ENCODE measurements at places on chromosomes 3 and 15.

GRCh38 chr15:53591041-53591440 is 168.4 kb downstream of the WDR72 start:
- H3K27me3 ChIP-seq: no peaks in the 10 kb centered on the region
- H3K36me3 ChIP-seq: no peaks in the 10 kb centered on the region
- H3K4me1 ChIP-seq: peaks cover 4% of the 10 kb centered on the region
- no peak overlapping the region for H3K27ac ChIP-seq
- DNase-seq: no peak

- DNase-seq: no peak
- no peaks in the 10 kb centered on the region for H3K27me3 ChIP-seq
- H3K4me3 ChIP-seq: no peak overlapping the region
- no peak overlapping the region for H3K27ac ChIP-seq
- no peaks in the 10 kb centered on the region for H3K36me3 ChIP-seq
- H3K4me1 ChIP-seq: peaks cover 11% of the 10 kb centered on the region
These were observed 17.9 kb downstream of the LPP start for GRCh38 chr3:188171682-188172467.

- H3K4me3 ChIP-seq: no peak overlapping the region
- DNase-seq: no peak
- no peaks in the 10 kb centered on the region for H3K36me3 ChIP-seq
- no peaks in the 10 kb centered on the region for H3K27me3 ChIP-seq
- no peak overlapping the region for H3K27ac ChIP-seq
These were observed 44.4 kb upstream of the PSMD6 start for GRCh38 chr3:64067506-64068346.

GRCh38 chr3:108830991-108831614 is 8.5 kb downstream of the TRAT1 start:
- H3K4me1 ChIP-seq: no peaks in the 10 kb centered on the region
- DNase-seq: peak; percentile 57
- no peaks in the 10 kb centered on the region for H3K27me3 ChIP-seq
- no peaks in the 10 kb centered on the region for H3K36me3 ChIP-seq
- no peak overlapping the region for H3K27ac ChIP-seq

DNA sequence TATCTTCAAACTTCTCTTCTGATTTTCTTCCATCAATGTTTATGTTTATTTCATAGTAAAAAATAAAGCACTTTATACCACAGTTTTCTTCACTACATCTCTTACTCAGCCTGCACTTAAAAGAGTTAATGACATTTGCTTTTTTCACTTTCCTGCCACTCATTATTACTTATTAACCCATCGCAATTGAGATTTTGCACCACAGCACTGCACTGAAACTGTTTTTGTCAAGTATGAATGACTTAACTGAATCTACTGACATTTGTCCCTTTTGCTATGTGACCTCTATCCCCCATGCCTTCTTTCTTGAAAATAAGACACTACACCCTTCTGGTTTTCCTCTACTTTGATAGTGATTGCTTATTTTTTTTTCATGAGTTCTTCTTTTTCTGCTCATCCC is 739.7 kb upstream of the DPPA4 start:
- H3K27me3 ChIP-seq: no peaks in the 10 kb centered on the region
- no peak overlapping the region for H3K27ac ChIP-seq
- H3K4me3 ChIP-seq: no peak overlapping the region
- no peak for DNase-seq
- no peaks in the 10 kb centered on the region for H3K36me3 ChIP-seq

GRCh38 chr3:47594792-47595191 is 16.1 kb upstream of the CSPG5 start:
- H3K27me3 ChIP-seq: no peaks in the 10 kb centered on the region
- peaks cover 15% of the 10 kb centered on the region for H3K36me3 ChIP-seq

DNA sequence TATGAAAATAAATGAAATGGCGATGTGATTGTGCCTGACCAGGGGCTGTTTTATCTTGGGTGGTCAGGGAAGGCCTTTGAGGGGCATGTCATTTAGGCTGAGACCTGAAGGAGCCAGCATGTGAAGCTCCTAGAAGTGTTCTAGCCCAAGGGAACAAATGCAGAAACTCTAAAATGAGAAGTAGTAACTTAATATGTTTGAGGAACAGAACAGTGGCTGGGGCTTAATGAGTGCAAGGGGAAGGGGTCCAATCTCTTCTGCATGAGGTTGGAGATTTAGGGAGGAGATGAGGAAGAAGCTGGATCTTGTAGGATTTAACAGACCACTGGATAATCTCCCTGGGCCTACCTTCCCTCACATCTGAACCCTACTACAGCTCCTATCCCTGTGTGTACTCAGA is 110.5 kb downstream of the AKAP13 start:
- H3K4me3 ChIP-seq: no peak overlapping the region
- H3K36me3 ChIP-seq: no peaks in the 10 kb centered on the region
- H3K27me3 ChIP-seq: no peaks in the 10 kb centered on the region
- H3K27ac ChIP-seq: no peak overlapping the region
- H3K4me1 ChIP-seq: peaks cover 23% of the 10 kb centered on the region
- no peak for DNase-seq

DNA sequence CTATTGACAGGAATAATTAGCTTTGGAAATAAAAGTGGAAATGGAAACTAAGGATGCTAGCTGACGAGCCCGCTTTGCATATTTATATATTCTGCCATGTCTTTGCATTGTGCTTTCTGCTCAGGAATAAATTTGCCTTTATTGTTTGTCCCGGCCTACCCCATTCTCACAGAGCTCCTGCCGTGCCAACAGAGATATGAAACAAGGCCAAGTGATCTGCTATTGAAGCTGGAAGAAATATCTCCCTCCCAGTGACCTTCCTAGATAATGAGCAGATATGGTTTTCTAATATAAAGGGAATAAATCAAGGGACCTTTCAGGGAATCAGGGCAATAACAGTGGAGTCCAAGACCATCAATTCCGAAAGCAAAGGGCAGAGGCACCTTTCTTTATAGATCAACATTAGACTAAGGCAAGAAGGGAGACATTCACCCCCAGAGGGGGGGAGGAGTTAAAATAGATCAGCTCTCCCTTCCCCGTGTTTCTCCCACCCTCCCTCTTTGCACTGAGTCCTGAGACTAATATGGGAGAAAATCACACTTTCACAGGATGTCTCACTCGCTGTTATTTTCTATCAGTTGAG is 664.6 kb downstream of the AGBL1 start:
- H3K36me3 ChIP-seq: no peaks in the 10 kb centered on the region
- no peak overlapping the region for H3K4me3 ChIP-seq
- H3K4me1 ChIP-seq: peaks cover 5% of the 10 kb centered on the region
- H3K27ac ChIP-seq: no peak overlapping the region
- no peak for DNase-seq
